ENCODE measurements at places on chromosomes 2 and 18.

GRCh38 chr2:64439194-64439593, 14.8 kb upstream of the LGALSL start:
- DNase-seq = no peak

DNA sequence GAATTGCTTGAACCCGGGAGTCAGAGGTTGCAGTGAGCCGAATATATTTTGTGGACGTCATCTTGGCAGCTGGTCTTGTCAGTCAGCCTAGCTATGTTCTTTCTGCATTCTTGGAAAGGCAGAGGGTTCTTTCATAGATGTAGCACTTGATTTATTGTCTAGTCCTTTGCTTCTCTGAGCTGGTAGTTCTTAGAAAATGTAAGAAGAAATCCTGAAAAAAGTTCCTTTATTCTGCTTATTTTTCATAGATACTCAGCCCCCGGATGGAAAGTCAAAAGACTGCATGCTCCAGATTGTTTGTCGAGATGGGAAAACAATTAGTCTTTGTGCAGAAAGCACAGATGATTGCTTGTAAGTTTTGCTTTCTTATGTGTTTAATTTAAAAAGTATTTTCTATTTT, 21.3 kb downstream of the PLEKHB2 start:
- no peak for DNase-seq

- DNase-seq = no peak
Observed at GRCh38 chr2:86000938-86001312, 104.8 kb downstream of the POLR1A start.

GRCh38 chr2:72916743-72917137, 579 bp upstream of the EMX1 start:
- no peak for DNase-seq

DNA sequence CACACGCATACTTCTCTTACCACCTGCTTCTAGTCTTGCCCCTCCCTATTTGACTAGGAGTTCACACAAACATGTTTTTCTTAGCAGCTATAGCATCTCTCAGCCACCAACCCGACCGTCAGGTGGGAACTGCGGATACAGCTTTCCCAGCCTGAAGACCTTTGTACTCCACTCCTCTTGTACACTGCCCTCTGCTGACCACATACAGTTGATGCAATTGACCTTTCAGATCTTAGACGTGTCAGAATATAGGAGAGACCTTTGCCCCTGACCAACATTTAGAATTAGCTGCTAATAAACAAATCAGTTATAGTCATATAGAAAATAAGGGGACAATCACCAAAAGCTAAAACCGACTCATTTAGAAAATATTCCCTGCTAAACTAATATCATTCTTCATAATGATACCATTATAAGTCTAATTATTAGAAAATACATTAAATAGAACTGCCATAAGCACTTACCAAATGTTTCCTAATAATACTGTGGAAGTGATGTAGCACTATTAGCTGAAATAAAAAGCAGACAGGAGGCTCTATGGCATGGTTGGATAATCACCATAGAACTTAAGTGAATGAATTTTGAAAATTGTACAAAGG, 208.4 kb downstream of the RAD51AP2 start:
- DNase-seq = no peak

GRCh38 chr2:229407170-229407569, 136.1 kb upstream of the PID1 start:
- no peak for DNase-seq

DNA sequence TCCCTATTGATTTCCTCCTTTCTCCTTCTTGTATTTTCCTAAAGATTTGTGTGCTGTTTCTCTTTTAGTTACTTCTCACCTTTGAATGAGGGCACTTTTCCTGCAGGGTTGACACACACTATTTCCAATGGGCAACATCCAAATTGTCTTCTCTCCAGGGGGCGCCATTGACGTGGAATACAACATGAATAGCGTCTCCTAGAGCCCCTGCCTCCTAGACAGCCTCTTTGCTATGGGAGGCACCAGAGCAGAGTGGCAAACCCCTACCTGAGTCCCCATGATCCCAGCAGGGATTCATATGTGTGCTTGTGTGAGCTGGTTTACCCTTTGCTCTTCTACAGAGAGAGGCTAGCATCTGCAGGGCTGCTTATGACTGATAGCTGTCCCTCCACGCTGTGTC, 61.3 kb upstream of the ITSN2 start:
- peak; percentile 44 for DNase-seq

DNA sequence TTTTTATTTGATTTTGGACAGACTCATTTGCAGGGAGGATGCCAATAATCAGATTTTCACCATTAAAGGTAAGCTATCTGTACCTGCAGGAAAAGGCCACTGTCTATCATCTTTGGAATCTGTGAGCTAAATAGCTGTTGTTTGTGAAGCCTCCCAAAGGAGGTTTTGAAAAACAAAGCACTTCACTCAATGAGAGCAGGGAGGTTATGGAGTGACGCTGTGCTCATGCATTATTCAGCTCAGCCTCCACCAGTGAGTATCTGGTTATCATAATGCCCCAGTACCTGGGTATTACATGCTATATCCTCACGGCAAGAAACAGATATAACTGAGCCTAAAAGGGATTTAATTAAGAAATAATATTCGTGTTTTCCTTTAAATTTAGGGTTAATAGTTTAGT, 189.6 kb upstream of the PIK3C3 start:
- no peak for DNase-seq
